Left renal cortex interstitium (tissue), 4 donors: ENCODE measurements at places on chromosomes 1 and 21. TPM values are rescaled to one million over a fixed set of nuclear protein-coding genes. Genes with fewer than 3 reads are reported as not detected.

CD2 gene
- 0.30 TPM for polyA plus RNA-seq

ADAMTS4 gene
- 0.88 TPM for polyA plus RNA-seq

GRCh38 chr1:194698908-194699318 is 1512.5 kb upstream of the B3GALT2 start:
- no peak for DNase-seq

- no peak for DNase-seq
These were observed 18.1 kb upstream of the BEND5 start for GRCh38 chr1:48794816-48795215.

DNA sequence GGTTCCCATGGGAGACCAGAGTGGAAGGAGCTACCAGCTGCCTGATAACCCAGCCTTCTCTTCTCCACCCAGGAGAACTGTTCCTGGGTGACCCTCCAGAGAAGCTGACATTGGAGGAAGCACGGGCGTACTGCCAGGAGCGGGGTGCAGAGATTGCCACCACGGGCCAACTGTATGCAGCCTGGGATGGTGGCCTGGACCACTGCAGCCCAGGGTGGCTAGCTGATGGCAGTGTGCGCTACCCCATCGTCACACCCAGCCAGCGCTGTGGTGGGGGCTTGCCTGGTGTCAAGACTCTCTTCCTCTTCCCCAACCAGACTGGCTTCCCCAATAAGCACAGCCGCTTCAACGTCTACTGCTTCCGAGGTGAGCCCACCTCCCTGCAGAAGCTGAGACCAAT is 6.6 kb downstream of the BCAN start:
- no peak for DNase-seq

DNA sequence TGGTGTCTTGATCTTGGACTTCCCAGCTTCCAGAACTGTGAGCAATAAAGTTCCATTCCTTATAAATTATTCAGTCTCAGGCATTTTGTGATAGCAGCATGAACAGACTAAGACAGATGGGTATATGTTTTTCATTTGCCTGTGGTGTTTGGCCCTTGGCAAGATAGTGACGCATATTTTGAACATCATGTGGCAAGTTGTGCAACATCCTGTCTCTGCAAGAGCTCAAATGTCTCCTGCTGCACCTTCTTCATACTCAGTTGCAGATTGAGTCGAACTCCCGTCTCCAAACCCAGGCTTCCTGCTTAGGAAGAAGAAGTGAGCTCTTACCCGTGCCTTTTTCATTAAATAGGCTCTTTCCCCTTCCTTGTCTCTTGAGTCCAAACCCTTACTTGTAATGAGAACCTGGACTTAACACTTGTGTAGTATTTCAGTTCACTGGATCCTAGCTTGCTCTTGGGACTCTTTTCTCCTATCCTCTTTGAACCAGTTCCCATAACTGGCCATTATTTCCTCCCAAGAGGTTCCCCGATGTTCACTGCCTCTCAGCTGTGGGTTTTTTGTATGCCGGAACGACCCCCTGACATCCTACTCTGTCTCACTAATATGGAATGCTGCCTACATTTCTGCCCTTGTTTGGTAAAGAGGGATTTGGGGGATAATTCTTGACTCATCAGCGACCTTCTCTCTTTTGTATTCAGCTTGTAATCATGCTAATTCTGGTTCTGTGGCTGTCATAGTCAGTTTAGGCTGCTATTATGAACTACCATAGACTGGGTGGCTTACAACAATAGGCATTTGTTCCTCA is 125.0 kb upstream of the KCNK2 start:
- no peak for DNase-seq

DNA sequence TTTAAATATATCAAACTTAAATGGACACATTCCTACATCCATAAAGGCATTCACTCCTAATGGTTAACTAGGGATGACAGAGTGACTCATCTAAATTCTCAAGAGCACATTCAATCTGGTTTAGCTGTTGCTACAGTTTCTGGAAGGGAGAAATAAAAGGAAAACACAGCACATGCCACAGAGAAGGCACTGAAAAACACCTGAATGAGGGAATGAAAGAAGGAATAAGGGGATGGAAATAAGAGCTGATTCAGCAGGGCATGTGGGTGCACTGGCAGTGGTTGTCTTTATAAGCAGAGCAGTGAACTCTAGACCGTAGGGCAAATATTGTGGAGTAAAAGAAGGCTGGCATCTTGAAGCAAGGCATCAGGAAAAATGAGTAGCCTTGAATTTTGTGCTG is 79.3 kb downstream of the LHX4 start:
- no peak for DNase-seq

TMEM200B gene
- polyA plus RNA-seq, result 15.9 TPM

DNA sequence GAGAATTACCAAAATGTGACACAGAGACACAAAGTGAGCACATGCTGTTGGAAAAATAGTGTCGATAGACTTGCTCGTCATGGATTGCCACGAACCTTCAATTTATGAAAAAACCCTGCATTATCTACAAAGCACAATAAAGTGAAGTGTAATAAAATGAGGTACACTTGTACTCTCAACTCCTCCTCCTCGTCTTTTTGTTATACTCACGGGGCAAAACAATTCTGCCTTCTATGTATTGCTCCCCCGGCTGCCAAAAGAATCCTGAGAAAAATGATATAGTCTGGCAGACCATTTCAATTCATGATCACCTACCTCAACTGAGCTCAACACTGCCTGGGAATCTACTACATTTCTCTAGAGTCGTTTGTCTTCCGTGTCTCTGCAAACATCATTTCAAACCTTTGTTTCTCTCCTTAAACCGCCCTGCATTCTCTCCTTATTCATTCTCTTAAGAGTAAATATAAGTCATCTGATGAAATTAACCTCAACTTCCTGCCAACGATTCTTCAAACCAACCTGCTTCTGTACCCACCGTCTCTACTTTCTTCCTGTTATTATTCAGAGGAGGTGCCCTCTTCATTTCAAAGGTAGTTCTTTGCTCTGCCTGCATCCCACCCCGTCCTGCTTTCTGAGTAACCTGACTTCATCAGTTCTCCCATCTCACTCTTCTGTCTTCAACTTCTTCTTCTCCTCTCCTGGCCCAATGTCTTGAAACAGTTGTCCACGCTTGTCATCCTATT is 12.9 kb upstream of the IL19 start:
- DNase-seq, result no peak

GRCh38 chr21:35942211-35943144 is 117.8 kb downstream of the SETD4 start:
- DNase-seq, result no peak

DNA sequence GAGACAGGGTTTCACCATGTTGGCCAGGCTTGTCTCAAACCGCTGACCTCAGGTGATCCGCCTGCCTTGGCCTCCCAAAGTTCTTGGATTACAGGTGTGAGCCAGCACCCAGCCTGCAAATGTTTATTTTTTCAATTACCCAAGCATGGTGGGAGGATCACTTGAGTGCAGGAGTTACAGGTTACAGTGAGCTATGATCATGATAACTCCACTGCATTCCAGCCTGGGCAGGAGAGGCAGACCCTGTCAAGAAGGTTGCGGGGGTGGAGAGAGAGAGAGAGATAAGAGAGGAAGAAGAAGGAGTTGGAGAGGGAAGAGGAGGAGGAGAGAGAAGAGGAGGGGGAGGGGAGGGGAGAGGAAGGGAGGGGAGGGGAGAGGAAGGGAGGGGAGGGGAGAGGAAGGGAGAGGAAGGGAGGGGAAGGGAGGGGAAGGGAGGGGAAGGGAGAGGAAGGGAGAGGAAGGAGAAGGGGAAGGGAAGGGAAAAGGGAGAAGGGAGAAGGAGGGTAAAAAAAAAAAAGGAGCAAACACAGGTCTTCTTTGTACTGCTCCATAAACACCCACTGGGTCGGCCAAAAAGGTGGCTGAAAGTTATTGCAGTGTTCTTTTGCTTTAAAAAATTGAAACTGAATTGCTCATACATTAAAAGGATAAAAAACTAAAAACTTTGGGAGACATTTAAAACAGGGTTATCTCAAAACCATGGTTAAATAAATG is 5.8 kb upstream of the SLC9C2 start:
- no peak for DNase-seq

ERG gene
- polyA plus RNA-seq, result 20.6 TPM

CD1D gene
- polyA plus RNA-seq, result 5.5 TPM

GRCh38 chr1:178683291-178683690 is 41.8 kb upstream of the RALGPS2 start:
- DNase-seq, result no peak
